ENCODE measurements at places on chromosomes 12 and 14. TPM values are rescaled to one million over a fixed set of nuclear protein-coding genes. Genes with fewer than 3 reads are reported as not detected.
A peak's percentile ranks its signal among the peaks of the same experiment; 100 is the strongest.

DNA sequence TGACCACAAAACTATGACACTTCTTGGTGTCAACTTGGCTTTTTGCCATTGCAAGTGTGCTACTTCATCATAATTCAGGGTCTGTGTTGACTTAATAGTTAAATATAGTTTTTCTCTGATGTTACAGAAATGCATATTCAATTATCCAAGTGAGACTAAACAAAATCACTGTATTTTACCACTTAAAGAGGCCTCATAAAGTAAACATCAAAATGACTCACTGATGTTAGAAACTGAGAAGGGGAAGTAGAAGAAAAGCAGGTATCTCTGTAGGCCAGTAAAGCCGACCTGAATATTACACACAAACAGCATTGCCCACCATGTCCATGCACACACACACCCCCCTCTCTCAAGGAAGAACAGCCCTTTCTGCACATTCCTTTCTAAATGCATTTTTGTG, 55.4 kb downstream of the RPAP3 start:
- no peak for DNase-seq

DNA sequence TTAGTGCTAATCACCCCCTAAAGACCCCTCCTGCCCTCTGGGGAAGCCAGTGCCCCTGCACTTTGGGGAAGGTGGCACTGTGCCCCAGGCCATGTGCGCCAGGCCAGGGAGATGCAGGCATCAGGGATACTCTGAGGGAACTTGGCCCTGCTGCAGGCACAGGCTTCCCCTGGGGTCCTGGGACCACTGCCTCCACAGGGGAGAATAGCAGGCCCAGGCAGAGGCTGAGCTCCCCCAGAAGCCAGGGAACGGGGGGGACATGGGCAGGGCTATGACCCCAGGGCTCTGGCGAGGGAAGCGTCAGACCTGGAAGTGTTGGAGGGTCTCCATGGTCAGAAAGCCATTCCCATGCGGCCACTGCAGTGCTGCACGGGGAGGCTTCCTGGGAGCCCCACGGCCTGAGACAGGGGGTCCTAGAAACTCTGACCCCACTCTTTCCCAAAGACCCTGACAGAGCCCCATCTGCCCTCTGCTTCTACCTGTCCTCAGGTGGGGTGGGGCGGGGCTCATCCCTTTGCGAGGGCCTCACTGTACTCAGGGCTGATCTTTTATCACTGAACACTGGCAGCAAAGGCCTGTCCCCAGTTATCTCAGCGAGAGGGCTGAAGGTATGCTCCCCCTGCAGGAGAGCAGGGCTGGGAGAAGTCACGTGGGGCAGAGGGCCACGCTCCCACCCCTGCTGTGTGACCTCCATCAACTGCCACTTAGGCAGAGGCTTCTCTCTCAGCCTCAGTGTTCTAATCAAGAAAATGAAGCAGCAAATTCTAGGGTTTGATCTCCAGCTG, 160.0 kb downstream of the CALM1 start:
- no peak for DNase-seq

GRCh38 chr12:130796985-130797686, 41.9 kb downstream of the STX2 start:
- DNase-seq = no peak

DNA sequence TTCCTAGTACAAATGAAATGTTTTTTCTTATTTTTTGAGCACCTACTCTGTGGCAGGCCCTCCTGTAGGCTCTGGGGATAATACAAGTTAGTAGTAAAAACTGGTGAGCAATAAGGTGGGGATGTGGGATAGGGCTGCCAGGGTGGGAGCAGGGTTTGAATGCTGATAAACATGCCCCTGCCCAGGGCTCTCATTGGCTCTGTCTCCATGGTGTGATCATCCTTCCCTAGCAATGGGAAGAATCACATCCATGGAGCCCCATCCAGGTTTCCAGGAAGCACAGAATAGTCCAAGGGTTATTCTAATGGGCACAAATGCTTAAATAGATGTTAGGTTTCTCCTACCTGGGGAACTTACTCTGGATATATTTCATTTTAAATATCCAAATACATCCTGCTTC, 45.5 kb downstream of the GIT2 start:
- no peak for DNase-seq

DNA sequence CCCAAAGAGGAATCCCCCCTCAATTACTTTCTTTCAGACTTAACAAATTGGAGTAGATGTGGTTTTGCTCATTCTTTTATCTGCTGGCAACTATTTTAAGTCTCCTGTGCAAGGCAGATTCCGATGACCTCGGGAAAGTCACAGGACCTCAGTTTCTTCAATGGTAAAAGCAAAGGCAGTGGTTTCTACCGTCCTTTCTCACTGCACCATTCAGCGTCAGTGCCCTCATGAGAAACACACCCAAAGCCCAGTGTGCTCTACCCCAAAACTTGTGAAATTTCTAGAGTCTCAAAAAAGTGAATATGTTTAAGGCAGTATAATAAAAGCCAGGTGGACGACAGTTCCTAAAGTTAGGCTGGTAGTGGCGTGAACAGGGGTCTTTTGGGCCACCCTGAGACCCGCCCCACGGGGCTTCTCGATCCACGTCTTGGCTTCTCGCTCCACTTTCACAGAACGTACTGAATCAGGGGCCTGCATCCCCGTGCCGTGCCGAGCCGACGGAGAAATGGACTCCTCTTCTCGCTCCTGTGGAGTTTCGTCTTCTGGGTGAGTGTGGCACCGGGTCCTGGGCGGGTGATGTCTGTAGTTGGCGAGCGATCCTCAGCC, 1.3 kb upstream of the ARHGAP5 start:
- peak; percentile 64 for DNase-seq

GRCh38 chr14:100409651-100410050, 86.5 kb downstream of the SLC25A47 start:
- DNase-seq = no peak

- no peak for DNase-seq
Measured at GRCh38 chr12:77555074-77555473, 275.6 kb upstream of the NAV3 start.

GRCh38 chr12:93183940-93184671, 193.6 kb upstream of the NUDT4 start:
- no peak for DNase-seq

DNA sequence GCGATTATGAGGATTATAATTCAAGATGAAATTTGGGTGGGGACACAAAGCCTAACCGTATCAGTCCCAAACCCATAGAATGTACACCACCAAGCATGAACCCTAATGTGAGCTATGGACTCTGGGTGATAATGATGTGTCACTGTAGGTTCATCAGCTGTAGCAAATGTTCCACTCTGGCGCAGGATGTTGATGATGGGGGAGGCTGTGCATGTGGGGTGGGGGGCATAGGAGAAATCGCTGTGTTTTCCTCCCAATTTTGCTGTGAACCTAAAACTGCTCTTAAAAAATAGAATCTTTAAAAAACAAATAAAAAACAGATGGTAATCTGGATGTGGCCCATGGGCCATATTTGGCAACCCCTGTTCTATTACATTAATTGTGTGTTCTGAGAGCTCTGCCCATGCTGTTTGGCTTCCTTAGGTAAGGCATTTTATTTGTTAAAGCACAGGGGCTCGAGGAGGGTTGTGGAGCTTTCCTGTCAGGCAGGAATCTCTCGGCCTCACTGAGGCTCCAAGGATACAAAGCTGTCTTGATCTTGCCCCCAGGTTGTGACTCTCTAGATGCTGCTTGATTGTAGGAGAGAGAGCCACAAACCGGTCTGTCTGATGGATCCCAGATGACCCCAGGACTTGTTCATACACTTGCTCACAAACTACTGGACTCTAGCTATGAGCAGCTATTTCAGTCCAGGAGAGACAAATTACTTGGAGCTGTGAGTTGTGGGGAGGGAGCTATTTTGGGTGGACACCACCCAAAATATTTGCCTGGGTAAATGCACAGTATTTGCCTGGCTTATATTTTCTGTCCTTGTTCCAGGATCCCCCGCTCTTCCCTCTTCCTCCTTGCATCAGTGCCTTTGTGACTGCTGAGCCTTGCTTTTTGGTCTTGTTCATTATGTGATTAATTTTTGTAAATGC, 340.2 kb downstream of the MED13L start:
- DNase-seq = no peak

- no peak for DNase-seq
Measured at GRCh38 chr12:93592641-93593406, 20.3 kb downstream of the SOCS2 start.

DNA sequence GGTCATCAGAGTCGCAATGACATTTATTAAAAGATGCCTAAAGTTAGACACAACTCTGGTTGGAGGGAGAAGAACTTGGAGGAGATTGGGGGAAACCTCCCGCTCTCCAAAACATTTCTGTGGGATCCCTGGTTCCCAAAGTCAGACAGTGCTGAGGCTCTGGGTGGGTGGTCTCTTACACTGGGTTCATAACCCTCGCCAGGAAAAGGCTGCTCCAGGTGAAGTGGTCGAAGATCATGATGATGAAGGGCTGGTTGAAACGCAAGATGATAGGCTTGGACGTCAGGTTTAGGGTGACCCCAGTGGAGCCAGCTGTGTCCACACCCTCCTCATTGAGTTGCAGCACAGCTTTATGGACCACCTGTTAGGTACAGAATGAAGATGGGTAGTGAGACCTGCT, 11.2 kb upstream of the SERPINA10 start:
- no peak for DNase-seq

DNA sequence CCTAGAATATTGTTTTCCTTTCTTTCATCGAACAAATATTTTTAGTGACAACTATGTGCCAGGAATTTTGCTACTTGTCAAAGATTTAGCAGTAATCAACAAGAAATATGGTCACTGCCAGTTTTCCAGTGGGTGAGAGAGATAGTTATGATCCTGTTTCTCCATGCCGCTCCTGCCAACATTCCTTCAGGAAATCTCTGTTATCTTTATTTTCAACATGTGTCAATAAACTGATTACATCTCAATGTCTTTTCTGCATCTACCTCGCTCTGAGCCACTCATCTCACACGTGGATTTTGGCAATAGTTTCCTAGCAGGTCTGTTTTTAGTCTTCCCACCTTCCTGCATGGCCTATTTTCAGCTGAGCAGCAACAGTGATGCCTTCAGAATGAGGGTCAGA, 650.0 kb upstream of the STXBP6 start:
- DNase-seq = no peak

GRCh38 chr14:92897922-92898565, 24.9 kb upstream of the CHGA start:
- DNase-seq = no peak

GRCh38 chr14:68607081-68607866, 185.6 kb downstream of the ZFP36L1 start:
- DNase-seq = no peak

- DNase-seq = no peak
Measured at GRCh38 chr14:51879170-51879569, 18.8 kb downstream of the GNG2 start.

DNA sequence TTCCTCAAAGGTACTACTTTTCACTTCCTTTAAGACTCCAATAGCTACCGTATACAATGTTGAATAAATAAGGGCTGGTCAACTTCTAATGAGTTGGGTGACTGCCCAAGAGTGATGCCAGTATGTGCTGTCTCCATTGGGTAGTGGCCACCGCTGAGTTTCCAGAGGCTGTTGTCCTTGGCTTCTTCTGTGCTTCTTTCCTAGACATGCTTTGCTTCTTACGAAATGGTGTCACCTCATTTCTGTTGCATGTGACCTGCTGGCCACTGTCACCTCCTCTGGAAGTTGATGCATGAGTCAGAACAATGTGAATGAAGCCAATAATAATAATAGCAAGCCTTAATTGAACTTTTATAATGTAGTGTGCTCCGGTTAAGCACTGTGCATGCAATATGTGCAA, 7.5 kb upstream of the NID2 start:
- no peak for DNase-seq

DNA sequence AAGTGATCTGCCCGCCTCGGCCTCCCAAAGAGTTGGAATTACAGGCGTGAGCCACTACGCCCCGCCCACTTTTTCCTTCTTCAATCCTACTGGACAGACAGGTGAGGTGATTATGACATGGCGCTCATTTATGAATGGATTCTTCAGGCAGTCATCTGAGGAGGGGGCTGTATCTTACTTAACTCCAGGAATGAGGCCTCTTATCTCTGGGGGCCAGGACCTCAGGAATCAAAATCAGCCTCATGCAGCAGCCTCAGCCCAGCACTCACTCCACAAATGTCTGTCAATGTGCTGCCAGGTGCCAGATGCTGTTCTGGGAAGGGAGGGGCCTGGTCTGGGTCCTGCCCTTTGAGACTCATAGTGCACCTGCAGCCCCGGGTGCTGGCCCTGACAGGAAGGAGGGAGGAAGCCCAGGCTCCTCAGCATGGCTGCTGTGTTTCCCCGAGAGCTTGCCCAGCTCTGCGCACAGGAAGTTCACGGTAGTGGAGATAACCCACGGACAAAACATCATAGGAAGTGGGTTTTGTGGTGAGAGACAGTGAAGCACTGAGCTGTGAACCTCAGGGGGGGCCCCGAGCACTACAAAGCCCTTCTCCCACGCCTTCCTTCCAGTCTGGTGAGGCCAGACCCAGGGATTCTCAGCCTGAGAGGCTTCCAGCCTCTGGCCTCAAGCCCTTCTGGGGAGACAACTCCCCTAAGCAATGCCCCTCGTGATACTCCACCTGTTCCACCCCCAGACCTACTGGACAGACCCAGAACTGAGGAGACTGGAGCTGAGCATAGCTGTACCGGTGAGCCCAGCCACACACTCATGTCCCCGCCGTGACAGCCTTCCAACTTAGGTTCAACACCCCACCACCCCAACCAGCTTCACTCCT, 22.3 kb downstream of the GALNT6 start:
- DNase-seq = peak; percentile 27

DNA sequence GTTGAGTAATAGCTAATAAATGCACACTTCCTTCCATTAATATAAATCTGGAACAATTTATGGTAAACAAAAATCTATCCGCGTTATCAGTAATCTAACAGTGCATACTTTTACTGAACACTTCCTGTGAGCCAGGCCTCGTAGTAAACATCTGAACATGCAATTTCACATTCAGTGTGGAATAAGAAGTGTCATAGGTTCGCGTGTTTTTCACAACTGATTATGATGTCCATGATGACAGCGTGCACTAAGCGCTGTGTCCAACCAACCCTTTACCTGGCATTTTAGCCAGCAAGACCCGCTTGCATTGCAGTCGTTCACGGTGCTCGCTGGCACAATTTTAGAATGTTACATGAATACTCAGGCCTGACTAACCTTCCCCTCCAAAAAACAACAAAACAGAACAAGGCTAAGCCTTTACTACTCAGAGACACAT, 2.1 kb downstream of the PNMA1 start:
- no peak for DNase-seq

DNA sequence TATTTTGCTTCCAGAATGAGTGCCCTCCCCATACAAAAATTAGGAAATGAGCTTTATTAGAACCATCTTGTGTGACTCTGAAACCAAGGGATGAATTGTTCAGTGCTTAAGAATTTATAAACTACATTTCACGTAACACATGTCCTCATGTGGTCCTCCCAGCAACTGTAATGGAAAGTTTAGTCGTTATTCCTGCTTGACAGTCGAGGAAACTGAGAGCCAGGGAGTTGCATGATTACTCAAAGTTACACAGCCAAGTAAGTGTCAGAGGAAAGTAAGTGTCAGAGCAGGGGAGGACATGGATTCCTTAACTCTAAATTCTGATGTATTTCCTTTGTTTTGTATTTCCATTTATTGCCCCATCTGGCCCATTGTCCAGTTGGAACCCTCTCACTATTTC, 453.9 kb downstream of the FUT8 start:
- no peak for DNase-seq

Gene NGB
- total RNA-seq = not detected

Gene BRMS1L
- total RNA-seq = 3.3 TPM

Gene TTC9
- 0.98 TPM for total RNA-seq

Gene KRT71
- total RNA-seq = not detected

Gene MDM1
- total RNA-seq = 4.6 TPM
